Cardiac atrium fibroblast (primary cell): ENCODE measurements at places on chromosomes 6 and 20. TPM values are rescaled to one million over a fixed set of nuclear protein-coding genes. Genes with fewer than 3 reads are reported as not detected.

Gene DZANK1
- total RNA-seq = 0.16 and 0.36 TPM in 2 replicates

Gene UBD
- not detected in 2 replicates for total RNA-seq

Gene TBX18
- total RNA-seq = 45.5 and 52.2 TPM in 2 replicates

Gene SAMD5
- 0.18 and 1.1 TPM in 2 replicates for total RNA-seq

Gene TSPYL1
- total RNA-seq = 46.0 and 51.8 TPM in 2 replicates

Gene SLC12A5
- total RNA-seq = 2.5 TPM in 1 of 2 replicates, not detected in the other

Gene SULF2
- total RNA-seq = 12.3 and 32.6 TPM in 2 replicates

Gene WFDC12
- total RNA-seq = not detected in 2 replicates

Gene DLL1
- total RNA-seq = under 0.01 and 0.16 TPM in 2 replicates

Gene LY6G6C
- not detected in 2 replicates for total RNA-seq

Gene TTBK1
- not detected in 2 replicates for total RNA-seq

Gene HDGFL1
- not detected in 2 replicates for total RNA-seq

Gene CDK5RAP1
- 12.1 and 14.1 TPM in 2 replicates for total RNA-seq

Gene BNIP5
- total RNA-seq = not detected in 2 replicates

Gene CHD6
- total RNA-seq = 10.8 and 13.4 TPM in 2 replicates

Gene DEFB132
- total RNA-seq = not detected in 2 replicates

Gene SF3B5
- 198 and 237 TPM in 2 replicates for total RNA-seq

Gene RIPOR2
- 6.0 and 9.2 TPM in 2 replicates for total RNA-seq

Gene HLA-DRB1
- not detected in 2 replicates for total RNA-seq

Gene ZNF292
- 10.5 and 12.3 TPM in 2 replicates for total RNA-seq

Gene MYB
- total RNA-seq = under 0.01 and 0.65 TPM in 2 replicates

Gene LCA5
- 3.4 TPM in 2 replicates for total RNA-seq
